ENCODE measurements at places on chromosomes 16 and 17.

DNA sequence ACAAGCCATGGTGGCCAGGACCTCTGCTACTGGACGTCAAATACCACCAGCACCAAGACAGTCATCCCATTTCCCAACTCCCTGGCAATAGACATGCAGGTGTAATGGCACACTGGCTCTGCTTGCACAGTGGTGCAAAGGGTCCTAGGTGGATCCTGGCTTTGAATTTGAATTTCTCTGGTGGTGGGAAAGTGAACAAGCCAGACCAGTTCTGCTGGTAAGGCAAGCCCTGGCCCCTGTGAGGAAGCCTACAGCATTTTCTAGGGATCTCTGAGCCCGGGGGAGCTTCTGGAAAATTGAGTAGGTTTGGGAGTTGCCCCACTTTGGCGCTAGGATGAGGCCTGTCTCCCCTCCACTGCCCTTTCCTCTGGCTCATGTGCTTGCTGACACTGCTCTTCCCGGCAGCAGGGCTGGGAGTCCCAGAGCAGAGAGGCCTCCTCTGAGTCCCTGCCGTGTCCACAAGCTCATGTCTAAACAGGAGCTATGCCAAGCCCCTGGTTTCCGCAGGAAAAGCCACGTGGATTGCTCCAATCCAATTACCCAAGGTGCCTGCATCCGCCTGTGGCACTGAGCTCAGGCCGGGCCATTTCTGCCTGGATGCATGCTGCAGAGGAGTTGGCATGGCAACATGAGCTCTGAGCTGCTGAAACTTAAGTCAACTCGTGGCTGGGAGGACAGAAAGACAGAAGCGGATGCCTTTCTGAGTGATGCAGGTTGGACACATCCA is 67.0 kb downstream of the PRMT7 start:
- DNase-seq, result no peak

DNA sequence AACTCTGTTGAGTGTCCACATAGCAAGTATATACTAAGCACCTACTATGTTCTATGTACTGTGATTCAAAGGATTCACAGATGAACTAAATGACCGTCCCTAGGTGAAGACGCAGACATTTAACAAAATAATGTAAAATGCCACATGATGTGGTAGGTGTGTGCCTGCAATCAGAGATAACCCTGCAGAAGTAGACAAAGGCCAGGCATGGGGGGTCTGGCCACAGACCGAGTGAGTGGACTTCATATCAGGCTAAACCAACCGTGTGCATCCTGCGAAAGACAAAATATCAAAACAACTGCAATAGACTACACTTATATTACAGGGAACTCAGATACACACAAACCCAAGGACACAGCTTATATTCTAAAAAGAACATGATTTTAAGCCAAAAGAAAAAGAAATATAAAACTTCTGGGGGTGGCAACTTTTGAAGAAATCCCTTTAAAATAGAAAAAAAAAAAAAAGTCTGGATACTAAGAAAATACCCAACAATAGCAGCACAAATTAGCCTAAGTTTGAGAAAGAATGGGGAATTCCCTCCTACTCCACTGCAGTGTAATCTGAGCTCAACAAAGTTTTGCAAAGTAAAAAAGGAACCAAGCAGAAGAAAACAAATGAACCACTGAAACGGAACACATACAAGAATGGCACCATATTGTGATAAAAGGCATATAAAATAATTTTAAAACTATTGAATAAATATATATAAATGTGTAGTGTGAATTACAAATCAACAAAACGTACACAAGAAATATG is 12.3 kb downstream of the HSDL1 start:
- no peak for DNase-seq

DNA sequence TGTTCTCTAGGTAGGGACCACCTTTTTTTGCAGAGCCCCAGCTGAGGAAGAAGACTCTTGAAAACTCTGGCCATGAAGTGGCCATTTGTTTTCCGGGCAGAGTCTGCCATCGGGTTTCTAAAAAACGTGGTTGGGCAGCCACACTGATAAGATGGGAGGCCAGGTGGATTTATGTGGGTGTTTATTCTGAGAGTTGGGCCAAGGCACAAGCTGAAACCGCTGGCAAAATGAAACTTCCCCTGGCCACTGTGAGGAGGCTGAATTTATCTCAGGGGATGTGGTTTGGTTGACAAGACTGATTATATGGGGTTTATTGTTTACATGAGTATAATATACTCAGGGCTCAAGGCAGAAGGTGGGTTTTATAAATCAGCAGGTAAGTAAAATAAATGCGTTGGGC is 421.8 kb downstream of the UTP18 start:
- DNase-seq, result no peak

DNA sequence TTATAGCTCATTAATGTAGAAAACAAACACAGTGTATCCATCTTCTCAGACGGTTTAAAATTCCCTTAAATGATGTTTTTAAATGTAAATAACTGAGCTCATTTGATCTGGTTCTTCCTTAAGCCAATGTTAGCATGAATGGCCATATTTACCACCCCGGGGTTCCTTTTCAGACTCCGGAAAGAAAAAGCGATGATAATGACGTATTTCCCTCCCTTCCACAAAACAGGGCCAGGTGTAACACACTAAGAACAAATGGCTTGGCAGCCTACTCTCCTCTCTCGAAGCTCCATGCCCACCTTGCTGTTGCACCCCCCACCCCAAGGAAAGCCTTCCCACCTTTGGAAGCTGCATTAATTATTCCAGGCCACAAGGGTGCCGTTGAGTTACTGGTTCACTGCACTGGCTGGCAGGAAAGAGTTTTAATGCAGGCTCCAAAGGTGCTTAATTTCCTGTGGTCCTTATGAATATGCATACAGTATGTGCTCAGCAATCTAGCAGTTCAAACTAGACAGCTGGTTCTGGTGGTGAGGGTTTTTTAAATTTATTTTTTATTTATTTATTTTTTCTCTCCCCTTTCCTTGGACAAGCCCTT is 378.9 kb downstream of the WWOX start:
- DNase-seq, result peak; percentile 31

GRCh38 chr17:13302983-13303382 is 285.2 kb upstream of the ELAC2 start:
- DNase-seq, result no peak

GRCh38 chr16:641326-642188 is at the start of gene MCRIP2:
Gene MCRIP2 (plus strand): TSS chr16:641828. CDS start chr16:641992, 164 bp downstream.
- DNase-seq, result peak; percentile 88
